ENCODE measurements at places on chromosomes 5 and 9. TPM values are rescaled to one million over a fixed set of nuclear protein-coding genes. Genes with fewer than 3 reads are reported as not detected.

PFDN1 gene
- 91.4 TPM for total RNA-seq

PCDHGA10 gene
- 0.01 TPM for total RNA-seq

RNF180 gene
- total RNA-seq: 0.31 TPM

ORM2 gene
- total RNA-seq: not detected

CDC20B gene
- 0.16 TPM for total RNA-seq

SLC6A3 gene
- total RNA-seq: 0.07 TPM

BTNL3 gene
- not detected for total RNA-seq

ANXA6 gene
- 41.4 TPM for total RNA-seq

CNTFR gene
- 0.08 TPM for total RNA-seq

SLC23A1 gene
- total RNA-seq: 1.5 TPM

VDAC1 gene
- 381 TPM for total RNA-seq

PTPRD gene
- total RNA-seq: 0.26 TPM

LCN12 gene
- 1.1 TPM for total RNA-seq

MEGF10 gene
- not detected for total RNA-seq

LRRTM2 gene
- total RNA-seq: not detected

IFNA8 gene
- total RNA-seq: not detected

SPINK7 gene
- not detected for total RNA-seq

PARP8 gene
- total RNA-seq: 0.10 TPM

TXNDC8 gene
- not detected for total RNA-seq

PAEP gene
- 0.27 TPM for total RNA-seq

TBCA gene
- 308 TPM for total RNA-seq

ZDHHC11B gene
- total RNA-seq: 1.3 TPM

WWC1 gene
- 92.8 TPM for total RNA-seq

IL33 gene
- 1.2 TPM for total RNA-seq

FRRS1L gene
- total RNA-seq: 0.37 TPM

MLANA gene
- total RNA-seq: not detected

OBP2B gene
- not detected for total RNA-seq

SELENOP gene
- total RNA-seq: 0.42 TPM

DMRTA1 gene
- 1.0 TPM for total RNA-seq

Measured in A549 treated with CpdA at 1 μM for 4 hours (cell line).